Left lung (tissue), 14 donors: ENCODE measurements at places on chromosomes 11 and 22.

DNA sequence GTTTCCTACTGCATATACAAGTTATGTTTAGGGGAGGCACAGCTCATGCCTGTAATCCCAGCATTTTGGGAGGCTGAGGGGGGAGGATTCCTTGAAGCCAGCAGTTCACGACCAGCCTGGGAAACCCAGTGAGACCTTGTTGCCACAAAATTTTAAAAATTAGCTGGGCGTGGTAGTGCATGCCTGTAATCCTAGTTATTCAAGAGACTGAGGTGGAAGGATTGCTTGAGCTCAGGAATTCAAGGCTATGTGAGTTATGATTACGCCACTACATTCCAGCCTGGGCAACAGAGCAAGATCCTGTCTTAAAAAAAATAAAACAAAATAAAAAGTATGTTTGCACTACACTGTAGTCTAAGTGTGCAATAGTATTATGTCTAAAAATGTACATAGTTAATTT, 108.8 kb upstream of the TEAD1 start:
- DNase-seq: no peak

GRCh38 chr22:30873661-30874060, 94.9 kb downstream of the MORC2 start:
- DNase-seq: no peak

GRCh38 chr22:46047226-46047625, 70.3 kb upstream of the WNT7B start:
- DNase-seq: peak; percentile 45

GRCh38 chr11:11545285-11546275, 76.2 kb downstream of the GALNT18 start:
- no peak for DNase-seq

GRCh38 chr11:75822541-75822940, 7.5 kb downstream of the UVRAG start:
- no peak for DNase-seq

DNA sequence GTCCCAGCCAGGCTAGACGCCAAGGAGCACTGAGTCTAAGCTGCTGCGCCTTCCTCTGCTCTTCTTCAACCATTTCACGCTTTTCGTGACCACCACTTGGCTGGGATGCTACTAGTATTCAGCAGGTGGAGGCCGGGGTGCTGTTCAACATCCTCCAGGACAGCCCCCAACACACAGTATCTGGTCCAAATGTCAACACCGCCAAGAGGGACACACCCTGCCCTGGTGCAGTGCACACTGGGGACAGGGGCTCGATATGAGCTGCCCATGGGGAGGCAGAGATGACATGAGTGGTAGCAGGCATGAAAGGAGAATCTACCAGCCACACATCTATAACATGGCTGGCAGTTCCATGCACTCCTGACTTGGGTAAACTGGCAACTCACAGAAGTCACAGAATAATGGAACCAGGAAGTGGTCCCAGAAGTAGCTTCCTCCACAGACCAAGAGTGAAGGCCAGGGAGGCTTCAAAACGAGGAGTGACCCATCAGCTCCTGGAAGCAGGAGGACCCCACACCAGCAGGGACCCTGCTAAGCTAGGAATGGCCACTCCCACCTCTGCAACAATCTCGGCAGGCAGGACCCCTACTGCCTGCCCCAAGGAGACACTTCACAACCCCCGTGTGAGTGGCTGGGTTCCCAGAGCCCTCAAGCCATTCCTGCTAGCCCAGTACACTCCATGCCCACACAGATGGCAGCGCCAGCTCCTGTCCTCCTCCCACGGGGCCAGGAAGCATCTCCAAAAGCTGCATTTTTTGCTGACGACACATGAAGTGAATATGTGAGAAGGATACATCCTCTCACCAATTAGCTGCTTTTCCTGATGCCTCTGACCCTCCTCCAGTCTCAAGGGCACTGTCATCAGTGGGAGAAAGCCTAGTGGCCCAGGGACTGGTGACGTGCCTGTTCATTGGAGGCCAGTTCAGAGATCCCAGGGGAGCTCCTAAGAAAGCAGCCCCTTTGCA, 78.8 kb downstream of the DGCR2 start:
- no peak for DNase-seq

- DNase-seq: no peak
Measured at GRCh38 chr11:10067629-10068300, 226.3 kb downstream of the SBF2 start.

DNA sequence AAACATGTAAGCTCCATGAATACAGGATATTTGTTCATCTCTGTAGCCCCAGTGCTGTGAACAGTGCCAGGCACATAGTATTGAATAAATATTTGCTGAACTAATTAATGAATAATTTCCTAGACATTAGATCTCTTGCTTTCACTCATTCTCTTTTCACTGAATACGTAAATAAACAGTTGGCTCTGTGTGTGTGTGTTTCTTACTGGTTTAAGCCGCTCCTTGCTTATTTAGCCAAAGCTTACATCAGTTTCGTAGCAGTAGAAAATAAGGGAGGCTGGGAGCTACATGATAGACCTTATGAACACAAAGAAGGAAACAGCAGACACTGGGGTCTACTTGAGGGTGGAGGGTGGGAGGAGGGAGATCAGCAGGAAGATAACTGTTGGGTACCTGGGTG, 17.2 kb downstream of the KREMEN1 start:
- DNase-seq: no peak

GRCh38 chr22:48858856-48859255, 968.8 kb downstream of the BRD1 start:
- DNase-seq: no peak

DNA sequence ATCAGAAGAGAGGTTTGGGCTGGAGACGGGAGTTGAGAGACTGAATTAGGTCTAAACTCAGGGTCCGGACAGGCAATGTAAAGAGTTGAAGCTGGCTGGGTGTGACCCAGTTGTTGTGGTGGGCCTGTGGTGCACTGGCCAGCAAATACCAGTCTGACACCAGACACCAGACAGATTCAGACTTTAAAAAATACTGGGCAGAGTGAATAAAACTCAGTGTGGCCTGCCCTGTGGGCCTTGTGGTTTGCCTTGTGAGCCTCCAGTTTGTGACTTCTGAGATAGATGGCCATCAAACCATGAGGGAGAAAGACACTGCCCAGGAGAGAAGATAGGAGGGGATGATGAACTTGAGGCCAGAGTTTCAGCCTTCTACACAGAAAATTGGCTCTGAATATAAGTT, 25.8 kb downstream of the RCN1 start:
- no peak for DNase-seq

- no peak for DNase-seq
Measured at GRCh38 chr11:125956391-125957134, 10.7 kb downstream of the VSIG10L2 start.

- no peak for DNase-seq
Measured at GRCh38 chr11:45021001-45021400, 70.3 kb upstream of the TP53I11 start.

DNA sequence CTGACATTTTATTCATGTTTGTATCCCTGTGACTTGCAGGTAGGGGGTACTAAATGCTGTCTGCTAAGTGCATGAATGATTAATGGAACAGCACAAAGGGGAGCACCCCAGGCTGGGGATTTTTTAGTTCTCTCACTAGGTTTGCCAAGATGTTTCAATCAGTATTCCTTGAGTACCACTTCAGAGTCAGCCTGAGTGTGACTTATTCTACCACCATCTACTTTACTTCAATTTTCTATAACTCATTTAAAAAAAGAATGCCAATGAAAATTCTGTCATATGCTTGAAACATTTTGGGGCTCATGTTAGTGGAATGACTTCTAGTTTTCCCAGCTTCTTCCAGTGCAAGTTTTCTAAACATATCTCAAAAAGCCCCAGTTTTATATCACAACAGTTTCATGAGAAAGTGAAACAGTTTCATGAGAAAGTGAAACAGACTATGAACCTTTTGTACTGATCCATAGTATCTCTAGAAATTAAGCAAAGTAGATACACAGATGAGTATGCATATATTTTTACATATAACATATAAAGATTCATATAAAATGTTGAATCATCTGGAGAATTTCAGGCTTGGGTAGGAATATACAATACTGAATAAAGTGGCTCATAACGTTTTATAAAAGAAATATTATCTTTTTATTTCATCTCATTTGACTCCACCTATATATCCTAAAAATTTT, 252.4 kb downstream of the GRM5 start:
- no peak for DNase-seq

GRCh38 chr22:42938976-42939375, 76.0 kb downstream of the PACSIN2 start:
- DNase-seq: no peak

- no peak for DNase-seq
Measured at GRCh38 chr11:97231231-97231630, 841.4 kb downstream of the JRKL start.

- DNase-seq: no peak
Measured at GRCh38 chr11:130379276-130379675, 49.1 kb downstream of the ADAMTS8 start.

DNA sequence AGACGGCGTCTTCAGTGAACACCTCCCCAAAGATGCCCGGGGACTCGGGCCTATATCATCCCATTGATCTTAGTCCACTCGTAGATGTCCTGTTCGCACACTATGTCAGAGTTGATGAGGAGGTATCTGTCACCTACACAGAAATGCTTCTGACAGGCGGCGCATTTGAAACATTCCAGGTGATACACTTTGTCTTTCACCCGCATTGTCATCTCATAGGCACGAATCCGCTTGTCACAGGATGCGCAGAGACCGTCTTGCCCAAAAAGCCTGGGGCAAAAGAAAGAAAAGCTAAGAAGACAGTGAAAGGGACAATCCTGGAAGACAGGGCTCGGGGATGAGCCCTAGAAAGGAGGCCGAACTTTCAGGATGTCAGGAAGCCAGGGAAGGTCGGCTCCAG, 32.6 kb downstream of the LMO2 start:
- DNase-seq: no peak

DNA sequence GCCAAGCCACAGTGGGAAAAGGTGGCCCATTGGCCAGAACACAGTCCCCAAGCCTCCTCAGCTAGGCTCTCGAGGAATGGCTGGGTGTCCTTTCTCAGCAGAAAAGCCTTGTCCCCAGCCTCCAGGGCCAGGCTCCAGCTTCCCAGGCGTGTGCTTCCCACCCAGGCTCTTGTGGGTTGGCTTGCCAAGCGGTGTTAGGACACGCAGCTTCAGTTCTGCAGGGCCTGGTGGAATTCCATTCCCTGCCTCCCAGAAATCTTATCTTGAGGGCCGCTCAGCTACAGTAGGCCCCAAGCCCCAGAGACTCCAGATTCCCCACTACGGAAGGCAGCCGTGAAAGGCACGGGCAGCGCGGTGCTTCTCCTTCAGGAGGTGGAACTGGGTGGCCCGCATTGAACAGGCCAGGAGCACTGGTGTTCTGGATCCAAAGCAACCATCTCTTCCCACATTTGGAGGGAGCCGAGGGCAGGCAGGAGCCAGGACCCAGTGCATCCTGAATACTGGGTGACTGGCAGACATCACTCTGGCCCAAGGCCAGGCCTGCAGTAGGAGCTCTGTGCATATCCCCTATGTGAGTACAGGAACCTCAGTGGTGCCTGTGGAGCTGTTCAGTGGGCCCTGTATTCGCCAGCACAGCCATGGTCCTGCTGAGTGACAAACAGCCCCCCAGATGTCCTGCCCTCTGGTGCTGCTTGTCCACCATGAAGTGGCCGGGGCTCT, 16.7 kb upstream of the KCNQ1OT1 start:
- DNase-seq: peak; percentile 57

DNA sequence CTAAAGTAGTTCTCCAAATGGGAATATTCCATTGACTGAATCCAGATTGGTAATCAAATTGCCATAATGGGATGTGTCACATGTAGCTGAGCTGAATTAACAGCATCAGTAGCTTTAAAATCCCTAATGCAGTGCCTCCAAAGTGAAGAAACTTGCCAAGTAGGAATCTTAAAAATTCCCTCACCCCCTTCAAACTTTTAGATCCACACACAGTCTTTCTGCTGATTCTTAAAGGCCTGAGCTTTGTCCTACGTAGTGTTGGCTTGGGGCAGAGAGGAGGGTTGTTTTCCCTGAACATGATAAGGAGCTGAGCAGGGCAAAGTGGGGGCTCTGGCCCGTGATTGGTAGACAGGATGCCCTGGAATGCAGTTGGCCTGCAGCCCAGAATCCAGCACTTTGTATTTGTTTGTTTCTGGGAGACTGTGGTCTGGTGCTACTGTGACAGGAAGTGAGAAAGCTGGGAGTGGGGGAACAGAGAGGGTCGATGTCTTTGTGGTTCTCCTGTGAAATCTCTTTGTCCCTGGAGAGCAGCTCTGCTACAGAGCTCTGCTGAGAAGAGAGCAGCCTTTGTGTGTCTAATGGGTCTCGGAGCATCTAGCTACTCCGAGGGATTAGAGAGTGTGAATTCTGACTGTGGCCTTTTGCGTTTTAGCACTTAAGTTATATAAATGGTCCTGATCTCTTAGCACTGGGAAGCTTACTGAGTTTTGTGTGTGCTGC, 16.9 kb downstream of the CTNND1 start:
- no peak for DNase-seq

- DNase-seq: no peak
Measured at GRCh38 chr11:16981651-16982194, 32.5 kb downstream of the PLEKHA7 start.

DNA sequence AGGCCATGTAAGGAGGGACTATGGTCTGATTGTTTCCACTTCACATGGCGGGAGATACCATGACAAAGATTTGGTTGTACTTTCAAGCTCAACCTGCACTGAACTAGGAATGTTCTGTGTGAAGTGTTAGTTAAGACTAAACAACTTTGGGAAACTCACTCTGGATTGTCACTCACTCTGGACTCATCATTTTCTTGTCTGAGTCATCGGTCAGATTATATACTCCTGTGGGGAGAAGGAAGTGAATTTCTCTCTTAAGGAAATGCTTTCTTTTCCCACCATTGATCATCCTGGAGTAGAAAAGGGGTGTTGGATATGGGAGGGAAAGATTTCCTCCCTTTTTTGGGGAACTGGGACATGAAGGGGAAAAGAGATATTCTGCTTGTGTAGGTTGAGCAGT, 26.9 kb upstream of the CAT start:
- DNase-seq: no peak

GRCh38 chr11:122044086-122044485, 71.9 kb downstream of the BLID start:
- no peak for DNase-seq

GRCh38 chr11:107908211-107908610, 20.0 kb upstream of the RAB39A start:
- DNase-seq: no peak

- peak; percentile 89 for DNase-seq
Measured at GRCh38 chr11:47415949-47416472, 7.6 kb downstream of the SLC39A13 start.
